Panc1 (cell line): ENCODE measurements at places on chromosomes 5 and 9. TPM values are rescaled to one million over a fixed set of nuclear protein-coding genes. Genes with fewer than 3 reads are reported as not detected.

- no peaks in the 10 kb centered on the region for H3K4me1 ChIP-seq
- no peak for DNase-seq
- no peak overlapping the region for H3K4me3 ChIP-seq
- H3K36me3 ChIP-seq: no peaks in the 10 kb centered on the region
- H3K27ac ChIP-seq: no peak overlapping the region
Measured at GRCh38 chr5:4229414-4230292, 634.0 kb downstream of the IRX1 start.

The PCDHGA5 gene
- 0.67 TPM for total RNA-seq

The GABRP gene
- total RNA-seq: not detected

The FABP6 gene
- 0.31 TPM for total RNA-seq

GRCh38 chr5:141742866-141743851 is 61.1 kb upstream of the ARAP3 start:
- no peak for DNase-seq
- H3K27ac ChIP-seq: no peak overlapping the region
- H3K27me3 ChIP-seq: no peaks in the 10 kb centered on the region; the same call in 1 of the 2 replicates
- no peak overlapping the region for H3K4me3 ChIP-seq

DNA sequence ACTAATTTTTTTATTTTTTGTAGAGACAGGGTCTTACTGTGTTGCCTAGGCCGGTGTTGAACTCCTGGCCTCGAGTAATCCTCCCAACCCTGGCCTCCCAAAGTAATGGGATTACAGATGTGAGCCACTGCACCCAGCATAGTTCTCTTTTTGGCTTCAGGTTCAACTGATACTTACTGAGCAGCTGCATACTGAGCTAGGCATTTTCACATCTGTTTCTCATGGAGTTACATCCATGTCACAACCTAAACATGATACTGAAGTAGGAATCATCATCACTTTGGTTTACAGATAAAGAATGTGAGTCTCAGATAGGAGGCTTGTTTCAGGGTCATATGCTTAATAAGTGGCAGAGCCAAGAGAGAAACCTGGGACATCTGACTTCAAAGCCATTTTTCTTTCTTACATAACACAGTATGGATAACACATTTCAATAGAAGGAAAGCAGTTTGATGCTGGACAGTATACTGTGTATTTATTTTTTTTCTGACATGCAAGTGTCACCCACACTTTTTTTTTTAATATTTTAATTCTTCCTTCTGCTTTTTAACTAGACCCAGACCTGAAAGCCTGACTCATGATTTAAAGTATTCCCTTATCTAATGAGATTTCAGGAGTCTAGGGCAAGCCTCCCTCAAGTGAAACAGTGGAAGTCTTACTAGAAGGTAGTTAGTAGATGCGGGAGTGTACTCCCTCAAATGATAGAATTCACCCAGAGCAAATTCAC is 90.8 kb downstream of the HACD4 start:
- no peak overlapping the region for H3K27ac ChIP-seq
- no peak overlapping the region for H3K4me3 ChIP-seq
- no peaks in the 10 kb centered on the region for H3K36me3 ChIP-seq
